ENCODE measurements at places on chromosomes 13 and 19.

- DNase-seq, result peak; percentile 76
Measured at GRCh38 chr19:11089254-11090013, at the start of gene LDLR. Gene LDLR (plus strand): TSS chr19:11089463. CDS start chr19:11089549, 86 bp downstream.

GRCh38 chr19:57096685-57097361 lies 23.0 kb upstream of the USP29 start:
- no peak for DNase-seq

GRCh38 chr19:49422407-49423070 lies 702 bp downstream of the PTH2 start:
- no peak for DNase-seq

DNA sequence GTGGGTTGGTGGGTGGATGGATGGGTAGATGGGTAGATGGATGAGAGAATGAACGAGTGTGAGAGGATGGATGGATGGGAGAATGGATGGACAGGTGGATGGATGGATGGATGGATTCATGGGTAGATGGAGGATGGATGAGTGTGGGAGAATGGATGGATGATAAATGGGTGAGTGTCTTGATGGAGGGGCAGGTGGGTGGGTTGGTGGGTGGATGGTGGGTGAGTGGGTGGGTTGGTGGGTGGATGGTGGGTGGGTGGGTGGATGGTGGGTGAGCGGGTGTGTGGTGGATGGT lies 35.4 kb upstream of the ONECUT3 start:
- DNase-seq, result no peak

DNA sequence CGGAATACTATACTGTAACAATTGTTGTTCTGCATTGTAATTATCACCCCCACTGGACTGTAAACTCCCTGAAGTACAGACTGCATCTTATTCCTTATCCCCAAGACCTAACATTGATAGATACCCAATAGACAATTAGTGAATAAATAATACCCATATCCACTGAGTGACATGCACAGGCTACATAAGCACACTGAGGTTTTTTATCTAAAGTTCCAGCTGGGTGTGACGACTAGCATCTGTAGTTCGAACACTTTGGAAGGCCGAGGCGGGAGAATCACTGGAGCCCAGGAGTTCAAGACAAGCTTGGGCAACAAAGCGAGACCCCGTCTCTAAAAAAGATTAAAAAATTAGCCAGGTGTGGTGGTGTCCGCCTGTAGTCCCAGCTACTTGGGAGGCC lies 2.5 kb downstream of the KPNA3 start:
- DNase-seq, result no peak

DNA sequence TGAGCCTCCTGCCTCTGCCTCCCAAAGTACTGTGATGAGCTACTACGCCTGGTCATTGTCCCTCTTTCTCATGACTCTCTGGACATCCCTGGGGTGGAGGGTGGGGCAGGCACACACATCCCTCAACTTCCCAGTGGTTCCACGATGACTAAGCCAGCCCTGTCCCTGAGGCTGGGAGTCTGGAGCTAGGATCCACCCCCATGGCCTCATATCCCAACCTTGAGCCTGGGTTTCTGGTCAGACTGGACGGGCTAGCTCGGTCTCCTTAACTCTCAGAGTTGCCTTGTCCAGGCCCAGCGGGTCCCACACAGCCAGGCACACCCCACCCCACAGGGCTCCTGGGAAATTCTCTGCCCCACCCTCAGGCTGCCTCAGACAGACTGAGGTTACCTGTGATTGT lies 19.6 kb downstream of the IER2 start:
- no peak for DNase-seq

DNA sequence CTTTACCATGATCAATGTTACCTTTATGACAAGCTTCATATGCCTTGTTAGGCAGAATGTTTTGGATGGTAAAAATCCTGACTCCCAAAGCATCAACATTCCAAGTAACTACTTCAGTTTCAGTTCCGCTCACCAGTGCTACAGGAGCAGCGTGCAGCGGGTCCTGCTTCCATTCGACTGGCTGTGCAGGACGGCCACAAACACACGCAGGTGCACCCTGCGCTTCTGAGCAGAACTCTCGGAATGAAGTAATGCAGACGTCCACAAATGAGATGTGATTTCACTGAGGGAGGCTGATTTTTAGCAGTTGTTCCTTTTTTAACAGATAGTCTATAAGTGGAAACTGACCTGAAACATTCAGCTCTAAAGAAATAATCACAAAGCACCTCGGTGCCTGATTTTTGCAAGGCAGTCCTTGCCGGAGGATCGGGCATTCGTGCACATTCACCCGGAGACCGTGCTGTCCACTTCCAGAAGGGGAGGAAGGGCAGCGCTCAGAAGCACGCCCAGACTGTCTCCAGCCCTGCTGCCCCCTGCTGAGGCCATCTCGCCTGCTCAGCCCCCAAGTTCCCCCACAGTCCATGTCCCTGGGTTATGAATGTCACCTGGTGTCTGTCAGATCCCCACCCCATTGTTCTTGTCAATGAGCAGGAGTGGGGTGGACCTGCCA lies 85.8 kb downstream of the RAB20 start:
- no peak for DNase-seq

DNA sequence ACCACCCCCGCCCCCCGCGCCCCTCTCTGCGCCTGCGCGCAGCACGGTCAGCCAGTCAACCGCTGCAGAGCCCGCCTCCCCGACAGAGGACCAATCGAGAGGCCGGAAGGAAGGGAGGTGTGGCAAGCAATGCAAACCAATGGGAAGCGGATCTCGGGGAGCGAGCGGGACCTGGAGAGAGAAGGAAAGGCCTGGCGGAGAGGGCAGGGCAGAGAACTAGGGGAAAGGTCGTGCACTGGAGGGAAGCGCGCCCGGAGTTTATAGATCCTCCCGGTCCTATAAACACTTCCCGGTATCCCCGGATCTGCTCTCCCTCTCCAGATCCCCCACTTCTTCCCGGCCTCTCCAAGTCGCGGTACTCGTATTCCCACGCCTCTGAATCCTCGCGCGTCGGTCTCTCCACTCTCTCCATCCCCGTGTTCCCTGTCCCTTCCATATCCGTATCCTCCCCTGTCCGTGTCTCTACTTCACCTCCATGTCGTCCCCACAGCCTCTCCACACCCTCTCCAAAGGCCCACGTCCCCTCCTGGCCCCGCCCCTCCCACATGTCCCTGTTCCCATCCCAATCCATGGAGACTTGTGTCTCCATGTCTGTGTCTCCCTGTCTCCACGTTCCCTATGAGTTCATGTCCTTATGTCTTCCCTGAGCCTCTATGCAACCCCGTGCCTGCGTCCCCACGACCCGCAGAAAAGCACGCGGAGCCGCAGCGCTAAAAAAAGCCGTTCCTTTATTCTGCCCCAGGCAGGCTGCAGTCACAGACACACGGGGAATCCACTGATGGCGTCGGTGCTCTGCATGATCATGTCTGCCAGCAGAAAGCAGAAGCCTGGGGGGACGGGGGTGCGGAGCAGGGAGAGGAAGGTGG lies 434 bp upstream of the ETFB start:
- peak; percentile 98 for DNase-seq

Data from NK-92 treated with Interleukin-12 subunit alpha and Interleukin-12 subunit beta, amount 100 ng/mL, for 24 hours (cell line).